ENCODE measurements at places on chromosomes 12 and 14. TPM values are rescaled to one million over a fixed set of nuclear protein-coding genes. Genes with fewer than 3 reads are reported as not detected.

- H3K36me3 ChIP-seq = no peaks in the 10 kb centered on the region
- no peaks in the 10 kb centered on the region for H3K4me1 ChIP-seq
- H3K4me3 ChIP-seq = no peak overlapping the region
- H3K27ac ChIP-seq = no peak overlapping the region
- peaks cover 3% of the 10 kb centered on the region for H3K27me3 ChIP-seq
Measured at GRCh38 chr12:11412731-11413130, 17.4 kb upstream of the PRB2 start.

- H3K4me3 ChIP-seq = no peak overlapping the region
- no peaks in the 10 kb centered on the region for H3K4me1 ChIP-seq
- no peaks in the 10 kb centered on the region for H3K36me3 ChIP-seq
Measured at GRCh38 chr12:16482726-16483125, 123.2 kb downstream of the LMO3 start.

DNA sequence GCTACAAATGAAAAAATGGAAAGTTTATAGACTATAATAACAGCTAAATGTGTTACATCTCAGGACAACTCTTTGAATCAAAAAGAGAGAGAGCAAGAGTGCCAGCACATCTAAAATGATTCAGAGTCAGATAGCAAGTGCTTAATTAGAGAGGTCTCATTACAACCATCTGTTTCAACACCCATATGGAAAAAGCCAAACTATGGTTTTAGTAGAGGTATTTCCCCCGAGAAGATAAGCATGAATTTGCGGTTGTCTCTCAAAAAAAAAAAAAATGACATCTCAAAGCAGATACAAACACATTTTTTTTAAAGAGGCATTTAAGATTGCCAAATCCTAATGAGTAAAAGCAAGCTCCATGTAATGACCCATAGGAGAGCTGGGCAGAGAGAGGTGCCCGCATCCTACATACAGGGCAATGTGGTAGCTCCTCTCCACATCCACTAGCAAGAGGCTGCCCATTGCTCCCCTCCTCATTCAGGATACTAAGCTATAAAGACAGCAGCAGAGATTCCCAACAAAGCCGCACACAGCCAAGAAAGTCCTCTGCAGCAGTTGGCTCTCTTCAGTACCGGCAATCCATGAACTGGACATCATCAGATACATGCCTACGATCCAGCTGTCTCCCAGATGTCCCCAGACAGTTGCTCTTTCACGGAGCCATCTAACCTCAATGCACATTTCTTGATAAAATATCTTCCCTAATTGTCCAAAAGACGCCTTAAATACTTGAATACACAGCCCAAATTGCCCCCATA, 100.4 kb downstream of the EFCAB11 start:
- H3K36me3 ChIP-seq = no peaks in the 10 kb centered on the region
- H3K4me3 ChIP-seq = no peak overlapping the region
- no peaks in the 10 kb centered on the region for H3K27me3 ChIP-seq
- no peaks in the 10 kb centered on the region for H3K4me1 ChIP-seq
- no peak for DNase-seq

GRCh38 chr12:46959502-46959901, 119.9 kb upstream of the PCED1B start:
- no peaks in the 10 kb centered on the region for H3K4me1 ChIP-seq
- peaks cover 8% of the 10 kb centered on the region for H3K27me3 ChIP-seq
- H3K27ac ChIP-seq = no peak overlapping the region
- no peak overlapping the region for H3K4me3 ChIP-seq
- no peak for DNase-seq
- no peaks in the 10 kb centered on the region for H3K36me3 ChIP-seq

The CS gene
- 309 TPM for total RNA-seq

- H3K4me1 ChIP-seq = no peaks in the 10 kb centered on the region
- H3K27ac ChIP-seq = no peak overlapping the region
- no peak overlapping the region for H3K4me3 ChIP-seq
Measured at GRCh38 chr14:88264116-88264515, 59.0 kb downstream of the KCNK10 start.

GRCh38 chr14:67524634-67524963, 8.5 kb upstream of the PLEKHH1 start:
- H3K27ac ChIP-seq = no peak overlapping the region
- H3K4me1 ChIP-seq = peaks cover 3% of the 10 kb centered on the region
- DNase-seq = no peak
- H3K4me3 ChIP-seq = no peak overlapping the region
- no peaks in the 10 kb centered on the region for H3K36me3 ChIP-seq

GRCh38 chr12:70920251-70920851, at the start of gene PTPRR:
PTPRR (minus strand) TSS chr12:70920738; CDS start chr12:70920390, 348 bp downstream.
- H3K4me3 ChIP-seq = no peak within 1 kb of the TSS
- no peaks in the 10 kb centered on the region for H3K36me3 ChIP-seq
- H3K4me1 ChIP-seq = no peaks in the 10 kb centered on the region
- DNase-seq = no peak
- H3K27ac ChIP-seq = no peak within 1 kb of the TSS

DNA sequence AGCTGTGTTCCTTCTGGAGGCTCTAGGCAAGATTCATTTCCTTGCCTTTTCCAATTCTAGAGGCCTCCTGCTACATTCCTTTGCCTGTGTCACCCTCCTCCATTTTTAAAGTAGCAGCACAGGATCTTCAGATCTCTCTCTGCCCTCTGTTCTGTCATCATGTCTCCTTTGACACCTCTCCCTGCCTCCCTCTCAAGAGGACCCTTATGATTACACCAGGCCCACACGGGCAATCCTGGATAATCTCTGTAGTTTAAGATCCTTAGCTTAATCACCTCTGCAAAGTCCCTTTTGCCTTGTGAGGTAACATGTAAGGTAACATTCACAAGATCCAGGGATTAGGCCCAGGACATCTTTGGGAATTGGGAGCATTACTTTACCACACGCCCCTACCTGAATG, 155.2 kb downstream of the SYNE2 start:
- H3K27ac ChIP-seq = no peak overlapping the region
- no peak overlapping the region for H3K4me3 ChIP-seq
- DNase-seq = no peak
- no peaks in the 10 kb centered on the region for H3K27me3 ChIP-seq
- H3K36me3 ChIP-seq = peaks cover 17% of the 10 kb centered on the region

DNA sequence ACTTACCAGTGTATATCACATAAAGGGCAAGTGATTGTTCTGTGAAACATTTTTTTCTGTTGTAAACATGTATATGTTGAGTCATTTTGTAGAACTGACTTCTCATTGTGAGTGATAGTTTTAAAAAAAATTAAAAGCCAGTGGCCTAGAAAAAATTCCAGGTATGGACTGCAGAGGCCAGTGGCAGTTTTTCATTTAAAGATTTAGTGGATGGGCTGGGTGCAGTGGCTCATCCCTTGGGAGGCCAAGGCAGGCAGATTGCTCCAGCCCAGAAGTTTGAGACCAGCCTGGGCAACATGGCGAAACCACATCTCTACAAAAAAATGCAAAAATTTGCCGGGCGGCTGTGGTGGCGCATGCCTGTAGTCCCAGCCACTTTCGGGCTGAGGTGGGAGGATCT, 84.7 kb upstream of the MDM1 start:
- H3K27ac ChIP-seq = no peak overlapping the region
- H3K4me1 ChIP-seq = peaks cover 28% of the 10 kb centered on the region
- H3K36me3 ChIP-seq = no peaks in the 10 kb centered on the region
- no peaks in the 10 kb centered on the region for H3K27me3 ChIP-seq
- no peak for DNase-seq

GRCh38 chr12:44654646-44655639, 221.2 kb downstream of the NELL2 start:
- no peak overlapping the region for H3K4me3 ChIP-seq
- H3K4me1 ChIP-seq = peaks cover 14% of the 10 kb centered on the region
- no peak for DNase-seq
- no peak overlapping the region for H3K27ac ChIP-seq

GRCh38 chr14:86933958-86934595, 1058.9 kb downstream of the GALC start:
- no peaks in the 10 kb centered on the region for H3K4me1 ChIP-seq
- no peak for DNase-seq
- H3K27me3 ChIP-seq = no peaks in the 10 kb centered on the region
- no peak overlapping the region for H3K27ac ChIP-seq

The CISTR gene
- not detected for total RNA-seq

The MAX gene
- total RNA-seq = 80.7 TPM

DNA sequence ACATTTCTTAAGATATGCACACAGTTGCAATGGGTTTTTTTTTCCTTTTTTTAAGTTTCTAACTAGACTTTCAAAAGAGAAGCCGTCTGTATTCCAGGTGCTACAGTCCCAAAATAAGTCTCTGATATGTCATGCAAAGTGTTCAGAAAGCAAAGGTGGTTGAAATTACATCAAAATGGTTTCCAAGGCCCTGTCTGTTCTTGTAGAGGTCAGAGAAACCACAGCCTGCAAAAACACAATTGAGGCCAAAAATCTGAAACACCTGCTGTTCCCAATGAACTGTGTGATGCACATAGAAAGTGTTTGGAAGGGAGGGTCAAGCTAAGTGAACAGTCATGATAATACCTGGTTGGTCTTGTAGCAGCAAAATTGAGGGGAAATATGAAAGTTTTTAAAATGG, 91.0 kb downstream of the VRK1 start:
- H3K4me3 ChIP-seq = no peak overlapping the region
- H3K4me1 ChIP-seq = no peaks in the 10 kb centered on the region
- H3K27ac ChIP-seq = no peak overlapping the region
- H3K36me3 ChIP-seq = peaks cover 5% of the 10 kb centered on the region

GRCh38 chr12:39574785-39575497, 44.7 kb downstream of the ABCD2 start:
- no peaks in the 10 kb centered on the region for H3K27me3 ChIP-seq
- peaks cover 39% of the 10 kb centered on the region for H3K36me3 ChIP-seq
- no peak overlapping the region for H3K27ac ChIP-seq
- H3K4me1 ChIP-seq = peaks cover 10% of the 10 kb centered on the region

DNA sequence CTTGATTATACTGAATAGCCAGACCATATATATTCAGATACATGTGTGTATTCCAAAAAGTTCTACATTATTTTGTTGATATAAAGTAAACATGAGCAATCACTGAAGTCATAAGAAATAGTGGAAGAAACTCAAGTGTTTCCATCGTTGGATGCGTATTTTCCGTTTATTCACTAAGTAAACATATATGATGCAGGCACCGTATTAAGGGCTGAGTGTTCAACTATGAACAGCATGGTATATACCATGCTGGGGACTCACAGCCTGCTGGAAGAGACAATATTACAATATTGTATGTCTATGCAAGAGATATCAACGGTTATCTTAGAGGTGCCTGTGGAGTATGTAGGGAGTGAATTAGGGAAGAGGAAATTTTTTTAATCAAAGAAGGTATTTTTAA, 1.2 kb downstream of the PYROXD1 start:
- no peaks in the 10 kb centered on the region for H3K27me3 ChIP-seq
- peaks cover 39% of the 10 kb centered on the region for H3K4me1 ChIP-seq
- H3K36me3 ChIP-seq = peaks cover 17% of the 10 kb centered on the region

DNA sequence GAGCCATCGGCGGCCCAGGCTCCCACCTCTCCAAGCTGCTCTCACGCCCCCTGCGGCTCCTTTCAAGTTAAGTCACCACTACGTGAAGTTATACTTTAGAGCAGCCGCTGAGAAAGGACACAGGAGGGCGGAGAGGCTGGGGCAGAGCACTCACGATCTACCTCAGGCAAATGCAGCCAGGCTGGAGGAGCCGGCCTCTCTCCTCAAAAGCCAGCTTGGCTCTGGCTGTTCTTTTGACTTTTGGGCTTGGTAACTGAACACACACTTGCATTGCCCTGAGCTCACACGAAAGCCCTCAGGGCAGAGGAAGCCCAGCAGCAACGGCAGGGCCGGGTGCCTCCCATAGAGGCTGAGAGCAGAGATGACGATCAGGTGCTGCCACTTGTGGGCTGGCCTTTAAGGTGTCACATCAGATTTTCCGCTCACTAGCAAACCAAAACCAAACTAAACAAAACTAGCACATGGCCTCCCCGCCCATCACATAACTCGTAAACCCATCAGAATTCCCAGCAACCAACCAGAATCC, 75.2 kb downstream of the PITPNM2 start:
- peak; percentile 88 for DNase-seq
- H3K4me1 ChIP-seq = peaks cover 41% of the 10 kb centered on the region
- no peaks in the 10 kb centered on the region for H3K36me3 ChIP-seq
- H3K27ac ChIP-seq = peak overlapping the region; percentile 95
- H3K4me3 ChIP-seq = peak overlapping the region; percentile 68
- no peaks in the 10 kb centered on the region for H3K27me3 ChIP-seq

DNA sequence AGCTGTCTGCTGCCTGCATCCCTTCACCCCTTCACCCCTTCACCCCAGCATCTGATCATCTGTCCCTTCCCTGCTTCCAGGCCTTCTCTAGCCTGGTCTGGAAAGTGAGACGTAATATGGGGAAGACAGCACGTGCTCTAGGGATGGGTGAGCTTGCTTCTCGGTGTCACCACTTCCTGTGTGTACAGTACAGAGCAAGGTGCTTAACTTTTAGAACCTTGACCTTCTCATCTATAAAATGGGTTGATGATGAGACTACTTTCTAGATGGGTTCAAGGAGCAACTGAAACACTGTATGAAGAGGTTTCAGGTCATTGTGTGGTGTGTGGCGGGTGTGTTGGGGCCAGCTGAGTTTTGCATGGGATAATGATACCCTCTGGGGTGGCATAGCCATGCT, 140.5 kb downstream of the TSPAN9 start:
- DNase-seq = no peak
- peaks cover 2% of the 10 kb centered on the region for H3K27me3 ChIP-seq

DNA sequence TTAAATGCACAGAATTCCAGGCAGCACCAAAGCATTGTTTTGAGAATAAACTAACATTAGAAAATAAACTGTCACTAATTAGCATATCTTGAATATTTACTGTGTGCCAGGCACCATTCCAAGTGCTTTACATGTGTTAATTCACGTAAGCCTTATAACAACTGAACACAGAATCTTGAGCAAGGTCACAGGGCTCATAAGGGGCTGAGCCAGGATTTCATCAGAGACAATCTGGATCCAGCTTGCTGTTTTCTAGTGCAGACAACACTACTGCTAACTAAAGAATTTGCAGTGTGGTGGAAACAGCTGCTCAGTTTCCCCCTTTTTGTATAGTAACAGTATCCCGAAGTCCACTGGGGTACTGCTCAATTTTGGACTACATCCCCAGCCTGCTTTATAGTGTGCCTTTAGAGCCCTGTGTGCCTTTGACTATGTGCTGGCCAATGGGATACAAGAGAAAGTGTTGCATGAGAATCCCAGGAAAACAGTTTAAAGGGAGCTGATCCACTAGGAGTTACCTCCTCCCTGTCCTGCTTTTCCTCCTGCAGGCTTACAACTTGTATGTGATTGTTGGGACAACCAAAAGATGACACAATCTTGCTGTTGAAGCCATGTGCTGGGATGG, 36.0 kb upstream of the RMST start:
- H3K27ac ChIP-seq = no peak overlapping the region
- H3K4me3 ChIP-seq = no peak overlapping the region
- H3K27me3 ChIP-seq = no peaks in the 10 kb centered on the region
- DNase-seq = no peak
- H3K36me3 ChIP-seq = no peaks in the 10 kb centered on the region
- H3K4me1 ChIP-seq = no peaks in the 10 kb centered on the region

All from activated CD4-positive, alpha-beta memory T cell treated with anti-CD3 and anti-CD28 coated beads for 36 hours (primary cell).